Gastrocnemius medialis (tissue), 4 donors: ENCODE measurements at places on chromosomes 6 and 20. TPM values are rescaled to one million over a fixed set of nuclear protein-coding genes. Genes with fewer than 3 reads are reported as not detected.

- no peaks in the 10 kb centered on the region for H3K36me3 ChIP-seq
- H3K27me3 ChIP-seq: no peaks in the 10 kb centered on the region
- H3K27ac ChIP-seq: peak overlapping the region; percentile 95
- H3K4me3 ChIP-seq: peak overlapping the region; percentile 75
Measured at GRCh38 chr6:56541741-56542360, 100.8 kb downstream of the DST start.

DNA sequence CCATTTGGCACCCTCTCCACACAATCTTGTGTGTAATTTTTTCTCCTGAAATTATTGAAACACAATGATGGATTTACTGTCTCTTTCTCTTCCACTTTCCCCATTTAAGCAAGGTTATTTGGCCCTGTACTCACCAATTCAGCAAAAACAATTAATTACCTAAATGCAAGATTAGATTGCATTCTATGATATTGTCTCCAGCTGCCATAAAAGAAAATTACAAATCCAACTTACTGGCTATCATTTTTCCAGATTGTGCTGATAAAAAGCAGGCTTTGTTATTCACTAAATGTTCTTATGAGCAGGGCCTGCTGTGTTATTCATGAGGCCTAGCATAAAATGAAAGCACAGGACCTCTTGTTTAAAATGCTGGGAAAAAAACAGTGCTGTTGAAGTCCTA, 95.8 kb upstream of the IRAK1BP1 start:
- H3K4me3 ChIP-seq: no peak overlapping the region
- no peaks in the 10 kb centered on the region for H3K36me3 ChIP-seq
- DNase-seq: no peak

DNA sequence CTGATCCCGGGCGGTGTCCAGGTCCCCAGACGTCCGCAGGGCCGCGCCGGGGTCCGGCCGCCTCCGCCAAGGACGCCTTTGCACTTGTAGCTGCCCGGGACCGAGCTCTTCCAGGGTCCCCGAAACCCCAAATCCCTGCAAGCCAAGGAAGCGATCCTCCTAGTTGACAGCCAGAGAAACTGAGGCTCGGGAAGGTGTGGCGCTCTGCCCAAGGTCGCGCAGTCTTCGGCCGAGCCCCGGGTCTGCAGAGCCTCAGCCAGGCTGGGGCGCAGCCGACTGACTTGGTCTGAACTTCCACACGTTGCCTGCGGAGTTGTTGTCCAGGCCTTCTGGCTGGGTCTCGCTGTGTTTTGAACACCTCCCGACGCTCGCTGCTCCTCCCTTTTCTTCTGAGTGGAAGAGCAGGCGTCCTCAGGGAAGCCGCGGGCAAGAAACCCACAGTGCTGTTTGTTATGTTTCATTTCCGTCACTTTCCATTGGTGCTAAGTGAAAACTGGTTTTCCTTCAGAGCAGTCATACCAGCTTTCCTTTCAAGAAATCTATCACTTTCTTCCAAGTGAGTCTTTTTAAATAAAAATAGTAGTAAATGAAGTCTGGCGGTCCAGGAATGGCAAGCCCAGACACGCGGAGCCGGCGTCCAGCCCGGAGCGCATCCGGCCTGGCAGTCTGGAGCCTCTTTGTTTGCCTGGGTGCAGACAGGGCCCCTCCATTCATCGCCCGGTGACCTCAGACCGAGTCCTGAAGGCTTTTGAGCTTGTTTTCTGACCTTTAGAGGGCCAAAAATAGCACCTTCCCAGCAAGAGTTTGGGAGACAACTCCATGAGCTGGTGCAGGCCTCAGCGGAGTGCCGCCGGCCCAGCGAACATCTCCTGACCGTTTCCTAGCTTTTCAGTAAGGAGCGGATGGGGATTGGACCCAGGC, 698 bp downstream of the FAM210B start:
- peak overlapping the region; percentile 93 for H3K4me3 ChIP-seq
- no peaks in the 10 kb centered on the region for H3K36me3 ChIP-seq
- peaks cover 27% of the 10 kb centered on the region for H3K4me1 ChIP-seq
- no peaks in the 10 kb centered on the region for H3K27me3 ChIP-seq
- DNase-seq: no peak
- peak overlapping the region; percentile 68 for H3K27ac ChIP-seq

- H3K27ac ChIP-seq: no peak overlapping the region
- H3K4me1 ChIP-seq: no peaks in the 10 kb centered on the region
- H3K36me3 ChIP-seq: no peaks in the 10 kb centered on the region
- no peak for DNase-seq
Measured at GRCh38 chr6:68777956-68778355, 142.9 kb downstream of the ADGRB3 start.

DNA sequence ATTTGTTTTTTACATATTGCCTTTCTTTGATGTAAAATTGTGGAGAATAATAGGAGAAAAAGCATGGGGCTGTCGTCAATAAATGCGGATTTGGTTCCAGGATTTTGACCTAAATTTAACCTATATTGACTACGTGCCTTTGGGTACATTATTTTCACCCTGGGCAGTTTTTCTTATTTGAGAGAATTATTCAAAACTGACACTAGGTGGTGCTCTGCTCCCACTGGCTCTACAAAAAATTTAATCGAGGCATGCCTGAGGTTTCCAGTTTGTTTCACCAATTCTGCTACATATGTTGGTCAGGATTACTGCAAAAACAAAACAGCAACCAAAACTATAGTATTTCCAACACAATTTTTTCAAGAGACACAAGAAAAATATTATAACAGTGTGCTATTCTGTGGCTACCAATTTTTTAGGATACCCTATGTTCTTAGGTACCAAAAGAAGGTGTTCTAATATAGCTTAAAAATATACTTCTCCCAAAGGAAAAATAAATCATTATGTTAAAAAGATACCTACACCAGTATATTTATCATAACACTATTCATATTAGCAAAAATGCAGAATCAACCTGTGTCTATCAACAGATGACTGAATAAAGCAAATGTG, 48.6 kb upstream of the FABP7 start:
- no peak overlapping the region for H3K27ac ChIP-seq
- H3K4me3 ChIP-seq: no peak overlapping the region
- no peaks in the 10 kb centered on the region for H3K36me3 ChIP-seq
- no peak for DNase-seq
- no peaks in the 10 kb centered on the region for H3K27me3 ChIP-seq

DNA sequence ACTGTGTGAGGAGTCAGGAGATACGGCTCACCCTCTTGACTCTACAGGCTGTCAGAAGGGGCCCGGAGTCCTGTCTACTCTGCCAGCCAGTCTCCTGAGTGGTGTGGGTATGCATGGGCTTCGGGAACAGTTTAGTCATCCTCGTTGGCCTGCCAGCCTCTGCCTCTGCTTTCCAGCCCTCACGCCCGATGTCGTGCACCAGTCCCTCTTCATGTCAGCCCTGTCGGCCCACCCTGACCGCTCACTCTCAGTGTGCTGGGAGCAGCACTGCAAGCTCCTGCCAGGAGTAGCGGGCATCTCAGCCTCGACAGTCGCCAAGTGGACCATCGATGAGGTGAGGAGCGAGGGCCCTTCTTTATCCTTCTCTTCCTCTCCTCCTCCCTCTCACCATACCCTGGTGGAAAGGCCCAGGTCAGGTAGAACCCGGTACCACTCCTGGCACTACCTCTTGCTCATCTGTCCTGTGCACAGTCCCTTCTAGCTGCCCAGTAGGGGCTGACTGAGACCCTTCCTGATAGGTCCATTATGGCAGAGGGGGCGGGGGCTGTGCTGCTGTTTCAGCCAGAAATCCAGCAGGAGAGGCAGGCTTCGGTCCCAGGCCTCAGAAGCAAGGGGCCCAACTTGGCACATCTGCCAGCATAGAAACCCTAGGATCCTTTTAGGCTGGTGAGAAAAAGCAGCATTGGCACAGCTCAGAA, 18.7 kb upstream of the SGK2 start:
- no peak overlapping the region for H3K4me3 ChIP-seq
- H3K27ac ChIP-seq: no peak overlapping the region
- H3K27me3 ChIP-seq: no peaks in the 10 kb centered on the region
- no peaks in the 10 kb centered on the region for H3K4me1 ChIP-seq

DNA sequence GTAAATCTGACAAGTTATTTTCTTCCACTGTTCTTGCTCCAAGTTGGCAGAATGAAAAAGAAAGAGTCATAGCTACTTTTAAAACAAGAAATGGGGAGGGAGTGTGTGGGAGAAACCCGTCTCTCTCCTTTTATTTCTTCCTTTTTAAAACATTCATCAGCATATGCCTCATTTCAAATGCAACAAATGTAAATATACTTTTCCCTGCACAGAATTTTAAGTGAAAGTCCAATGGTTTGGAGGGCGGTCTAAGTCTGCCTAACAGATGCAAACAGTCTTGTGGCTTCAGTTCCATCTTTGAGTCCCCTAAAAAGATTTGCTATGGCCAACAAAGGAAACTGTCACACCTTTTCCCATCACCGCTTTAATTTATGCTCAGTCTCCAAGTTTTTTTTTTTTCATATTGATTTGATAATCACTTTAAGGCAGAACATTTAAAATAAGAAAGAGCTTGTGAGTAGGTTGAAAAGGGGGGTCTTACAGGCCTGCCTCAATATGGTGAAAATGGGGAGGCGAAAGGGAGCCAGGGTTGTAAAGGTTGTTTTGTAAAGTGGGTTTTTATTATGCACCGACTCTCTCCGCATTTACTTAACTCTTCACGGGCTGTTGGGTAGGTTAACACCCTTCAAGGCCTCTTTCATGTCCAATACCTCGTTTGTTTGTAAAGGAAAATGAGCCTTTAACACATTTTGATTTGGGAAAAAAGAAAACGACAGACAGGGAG, 4.6 kb downstream of the TFAP2D start:
- no peaks in the 10 kb centered on the region for H3K36me3 ChIP-seq
- peaks cover 50% of the 10 kb centered on the region for H3K27me3 ChIP-seq
- no peak overlapping the region for H3K4me3 ChIP-seq
- H3K4me1 ChIP-seq: no peaks in the 10 kb centered on the region
- DNase-seq: no peak

- no peak overlapping the region for H3K27ac ChIP-seq
- DNase-seq: no peak
- H3K36me3 ChIP-seq: no peaks in the 10 kb centered on the region
- no peaks in the 10 kb centered on the region for H3K27me3 ChIP-seq
Measured at GRCh38 chr6:12280458-12280857, 9.7 kb upstream of the EDN1 start.

- peaks cover 22% of the 10 kb centered on the region for H3K4me1 ChIP-seq
- no peak overlapping the region for H3K27ac ChIP-seq
- no peak overlapping the region for H3K4me3 ChIP-seq
- no peaks in the 10 kb centered on the region for H3K27me3 ChIP-seq
Measured at GRCh38 chr20:59001449-59002171, 5.4 kb downstream of the CTSZ start.

GRCh38 chr20:43985121-43985520, 70.5 kb downstream of the TOX2 start:
- no peaks in the 10 kb centered on the region for H3K36me3 ChIP-seq
- H3K27ac ChIP-seq: no peak overlapping the region
- no peaks in the 10 kb centered on the region for H3K27me3 ChIP-seq
- DNase-seq: no peak
- no peak overlapping the region for H3K4me3 ChIP-seq
- no peaks in the 10 kb centered on the region for H3K4me1 ChIP-seq

DNA sequence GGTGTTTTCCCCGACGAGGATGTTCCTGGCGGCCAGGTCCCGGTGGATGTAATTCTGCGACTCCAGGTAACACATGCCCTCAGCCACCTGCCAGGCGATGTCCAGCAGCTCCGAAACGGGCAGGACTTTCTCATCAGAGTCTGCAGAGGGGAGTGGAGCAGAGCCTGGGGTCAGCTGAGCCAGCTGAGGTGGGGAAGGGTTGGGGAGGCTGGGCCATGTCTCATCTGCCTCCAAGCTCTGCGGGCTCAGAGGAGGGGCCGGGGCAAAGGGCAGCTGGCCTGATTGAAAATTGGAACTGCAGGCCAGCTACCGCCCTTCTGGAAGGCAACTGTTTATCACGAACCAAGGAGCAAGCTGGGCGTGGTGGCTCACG, 6.4 kb downstream of the PTK6 start:
- H3K4me3 ChIP-seq: no peak overlapping the region
- H3K36me3 ChIP-seq: no peaks in the 10 kb centered on the region
- no peak overlapping the region for H3K27ac ChIP-seq

GRCh38 chr6:125991653-125992052, 5.3 kb downstream of the TRMT11 start:
- no peak overlapping the region for H3K27ac ChIP-seq
- H3K36me3 ChIP-seq: no peaks in the 10 kb centered on the region
- no peak for DNase-seq
- H3K27me3 ChIP-seq: no peaks in the 10 kb centered on the region
- H3K4me1 ChIP-seq: peaks cover 6% of the 10 kb centered on the region

DNA sequence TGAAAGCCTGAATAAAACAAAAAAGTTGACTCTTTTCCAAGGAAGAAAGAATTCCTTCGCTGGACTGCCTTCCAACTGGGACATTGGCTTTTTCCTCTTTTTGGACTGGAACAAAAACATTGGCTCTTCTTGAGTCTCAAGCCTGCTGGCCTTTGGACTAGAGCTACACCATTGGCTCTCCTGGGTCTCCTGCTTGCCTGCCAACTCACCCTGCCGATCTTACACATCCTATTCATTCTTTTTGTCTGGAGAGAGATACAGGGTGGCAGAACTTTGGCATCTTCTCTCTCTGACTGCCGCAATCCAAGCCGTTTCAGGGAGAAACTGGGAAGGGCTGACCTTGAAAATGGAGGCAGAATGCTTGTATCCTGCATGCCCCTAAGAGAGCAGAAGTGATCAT, 20.2 kb downstream of the DDO start:
- no peak overlapping the region for H3K27ac ChIP-seq
- H3K4me3 ChIP-seq: no peak overlapping the region
- no peaks in the 10 kb centered on the region for H3K4me1 ChIP-seq
- no peaks in the 10 kb centered on the region for H3K27me3 ChIP-seq
- H3K36me3 ChIP-seq: no peaks in the 10 kb centered on the region

- no peaks in the 10 kb centered on the region for H3K27me3 ChIP-seq
- no peaks in the 10 kb centered on the region for H3K4me1 ChIP-seq
- DNase-seq: no peak
- no peaks in the 10 kb centered on the region for H3K36me3 ChIP-seq
- no peak overlapping the region for H3K27ac ChIP-seq
Measured at GRCh38 chr20:58213121-58213520, 15.3 kb downstream of the ANKRD60 start.

GRCh38 chr6:37648465-37649330, 49.0 kb downstream of the MDGA1 start:
- H3K27me3 ChIP-seq: peaks cover 23% of the 10 kb centered on the region
- H3K36me3 ChIP-seq: no peaks in the 10 kb centered on the region
- no peak overlapping the region for H3K27ac ChIP-seq
- DNase-seq: no peak
- H3K4me3 ChIP-seq: peak overlapping the region; percentile 34
- peaks cover 7% of the 10 kb centered on the region for H3K4me1 ChIP-seq

- H3K4me1 ChIP-seq: no peaks in the 10 kb centered on the region
- no peaks in the 10 kb centered on the region for H3K27me3 ChIP-seq
- no peak overlapping the region for H3K27ac ChIP-seq
- no peak overlapping the region for H3K4me3 ChIP-seq
Measured at GRCh38 chr6:83827050-83827449, 26.1 kb upstream of the RIPPLY2 start.

- H3K4me1 ChIP-seq: no peaks in the 10 kb centered on the region
- no peak overlapping the region for H3K4me3 ChIP-seq
- no peaks in the 10 kb centered on the region for H3K36me3 ChIP-seq
- H3K27me3 ChIP-seq: no peaks in the 10 kb centered on the region
- H3K27ac ChIP-seq: no peak overlapping the region
Measured at GRCh38 chr6:69812746-69813427, 16.1 kb upstream of the LMBRD1 start.

SPO11 gene
- total RNA-seq: not detected

LINC00237 gene
- not detected for total RNA-seq

PRKN gene
- 13.2 TPM for total RNA-seq

THBS2 gene
- total RNA-seq: 7.7 TPM

SCRT2 gene
- total RNA-seq: not detected

HLA-DRB5 gene
- 0.80 TPM for total RNA-seq

FHL5 gene
- 24.8 TPM for total RNA-seq

CLVS2 gene
- total RNA-seq: 0.36 TPM

CDSN gene
- not detected for total RNA-seq
